ENCODE measurements at places on chromosomes 7 and 10.

- no peaks in the 10 kb centered on the region for H3K36me3 ChIP-seq
- DNase-seq = peak; percentile 43
- no peaks in the 10 kb centered on the region for H3K27me3 ChIP-seq
- no peak overlapping the region for H3K4me3 ChIP-seq
- H3K27ac ChIP-seq = no peak overlapping the region
- H3K4me1 ChIP-seq = peaks cover 15% of the 10 kb centered on the region
Observed at GRCh38 chr7:143393267-143394041, 12.3 kb downstream of the ZYX start.

DNA sequence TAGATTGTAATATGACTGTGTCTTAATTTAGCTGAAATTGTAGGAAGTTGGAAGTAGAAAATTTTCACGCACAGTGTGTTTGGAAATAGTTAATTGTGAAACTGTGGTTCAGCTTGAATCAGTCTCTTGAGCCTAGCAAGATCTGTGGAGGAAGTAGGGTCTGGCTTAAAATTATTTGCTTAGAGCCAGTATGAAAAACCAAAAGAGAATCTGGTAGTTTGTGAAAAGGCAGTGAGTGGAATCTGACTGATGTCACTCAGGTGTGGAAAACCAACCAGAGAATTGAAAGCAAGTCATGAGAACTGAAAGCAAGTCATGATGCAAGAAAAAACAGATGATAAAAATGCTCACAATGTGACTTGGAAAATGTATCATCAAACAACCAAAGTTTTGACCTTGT lies 11.5 kb downstream of the LIPJ start:
- no peaks in the 10 kb centered on the region for H3K4me1 ChIP-seq
- H3K4me3 ChIP-seq = no peak overlapping the region
- no peak overlapping the region for H3K27ac ChIP-seq
- H3K36me3 ChIP-seq = no peaks in the 10 kb centered on the region
- DNase-seq = no peak

DNA sequence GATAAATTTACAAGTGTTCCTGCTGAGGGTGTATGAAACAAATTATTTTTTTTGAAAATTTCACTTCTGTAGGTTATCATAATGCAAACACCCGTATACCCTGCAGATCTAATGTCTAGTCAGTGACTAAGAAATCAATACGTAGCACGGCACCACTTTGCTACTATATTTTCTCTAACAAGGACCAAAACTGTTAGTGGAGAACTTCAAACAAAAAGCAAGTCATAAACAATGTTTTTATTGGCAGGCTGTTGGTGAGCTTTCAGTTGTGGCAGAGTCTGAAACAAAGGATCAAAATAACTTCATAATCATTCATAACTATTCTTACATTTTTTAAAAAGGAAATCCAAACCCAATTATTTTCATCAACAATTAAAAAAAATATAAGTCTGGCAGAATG lies 11.8 kb downstream of the SEM1 start:
- H3K27me3 ChIP-seq = no peaks in the 10 kb centered on the region
- no peak overlapping the region for H3K27ac ChIP-seq
- H3K36me3 ChIP-seq = peaks cover 2% of the 10 kb centered on the region
- peaks cover 24% of the 10 kb centered on the region for H3K4me1 ChIP-seq

DNA sequence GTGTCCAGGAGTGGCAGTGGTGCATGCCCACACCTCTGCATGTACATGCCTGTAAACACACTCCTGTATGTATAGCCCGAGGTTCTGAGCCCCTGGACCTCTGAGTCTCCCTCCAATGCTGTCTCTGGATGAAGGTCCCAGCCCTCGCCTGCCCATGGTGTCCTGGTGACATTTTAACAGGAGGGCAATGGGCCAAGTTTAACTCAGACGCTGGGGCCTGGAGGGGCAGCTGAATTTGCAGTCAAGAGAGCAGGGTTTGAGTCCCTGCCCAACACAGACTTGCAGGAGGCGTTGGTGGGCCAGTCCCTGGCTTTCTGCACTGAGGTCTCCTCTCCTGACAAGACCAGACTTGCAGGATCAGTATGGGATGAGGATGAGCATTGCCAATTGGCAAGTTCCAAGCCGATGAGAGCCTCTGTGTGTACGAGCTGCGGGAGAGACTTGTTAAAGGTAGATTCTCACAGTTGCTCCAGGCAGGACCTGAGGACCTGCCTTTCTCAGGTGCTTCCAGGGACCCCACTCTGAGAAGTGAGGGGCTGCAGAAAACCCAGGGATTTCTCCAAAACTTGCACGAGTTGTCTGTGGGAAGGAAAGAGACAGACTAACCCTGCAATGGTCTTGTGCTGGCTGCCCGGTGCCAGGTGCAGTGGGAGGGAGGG lies 141.9 kb downstream of the ELFN1 start:
- DNase-seq = no peak
- no peak overlapping the region for H3K4me3 ChIP-seq
- no peak overlapping the region for H3K27ac ChIP-seq

DNA sequence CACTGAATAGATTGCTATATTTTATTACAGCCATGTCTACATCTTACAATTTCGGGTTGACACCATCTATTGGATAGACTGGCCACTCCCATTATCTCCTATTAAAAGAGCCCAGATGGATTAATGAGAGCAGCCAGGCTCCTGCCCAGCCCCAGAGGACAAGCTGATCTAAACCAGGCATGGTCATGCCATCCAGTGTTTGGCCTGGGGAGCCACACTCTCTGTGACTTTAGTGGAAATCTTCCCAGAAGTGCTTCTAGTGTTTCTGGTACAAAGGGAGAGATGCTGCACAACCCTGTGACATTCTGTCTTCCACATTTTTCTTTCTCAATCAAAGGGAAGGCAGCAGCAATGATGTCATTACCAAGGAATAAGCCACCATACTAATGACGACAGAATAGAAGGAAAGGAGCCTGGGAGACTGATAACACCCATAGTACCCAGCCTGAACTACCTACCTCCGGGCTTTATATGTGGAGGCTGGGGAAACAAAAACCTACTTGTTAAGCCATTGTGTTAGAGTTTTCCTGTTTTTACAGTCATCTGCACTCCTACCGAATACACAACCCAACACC lies 5.0 kb downstream of the NEBL start:
- H3K27ac ChIP-seq = no peak overlapping the region
- no peak overlapping the region for H3K4me3 ChIP-seq
- H3K4me1 ChIP-seq = no peaks in the 10 kb centered on the region
- no peak for DNase-seq

- H3K4me1 ChIP-seq = no peaks in the 10 kb centered on the region
- no peak overlapping the region for H3K27ac ChIP-seq
- no peak overlapping the region for H3K4me3 ChIP-seq
- no peaks in the 10 kb centered on the region for H3K27me3 ChIP-seq
- no peaks in the 10 kb centered on the region for H3K36me3 ChIP-seq
- DNase-seq = no peak
Observed at GRCh38 chr7:81031243-81031642, 112.4 kb upstream of the SEMA3C start.

DNA sequence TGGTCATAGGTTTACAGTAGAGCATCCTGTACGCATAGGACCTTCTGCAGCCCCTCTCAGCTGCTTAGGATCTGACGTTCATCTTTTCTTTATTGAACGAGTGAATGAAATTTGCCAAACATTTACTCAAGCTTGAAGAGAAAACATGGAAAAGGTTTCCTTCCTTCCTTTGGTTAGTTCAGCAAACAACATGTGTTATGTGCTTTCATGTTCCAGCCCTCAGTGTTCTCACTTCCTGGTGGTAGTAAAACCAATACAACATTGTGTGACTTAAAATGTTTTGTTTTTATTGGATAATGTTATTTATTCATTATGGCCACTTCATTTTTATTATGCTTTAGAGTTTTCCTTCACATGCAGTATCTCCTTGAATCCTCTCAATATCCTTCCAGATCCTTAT lies 1.4 kb upstream of the CDCA7L start:
- no peaks in the 10 kb centered on the region for H3K36me3 ChIP-seq
- no peak for DNase-seq
- no peaks in the 10 kb centered on the region for H3K27me3 ChIP-seq
- no peak overlapping the region for H3K27ac ChIP-seq
- no peak overlapping the region for H3K4me3 ChIP-seq

DNA sequence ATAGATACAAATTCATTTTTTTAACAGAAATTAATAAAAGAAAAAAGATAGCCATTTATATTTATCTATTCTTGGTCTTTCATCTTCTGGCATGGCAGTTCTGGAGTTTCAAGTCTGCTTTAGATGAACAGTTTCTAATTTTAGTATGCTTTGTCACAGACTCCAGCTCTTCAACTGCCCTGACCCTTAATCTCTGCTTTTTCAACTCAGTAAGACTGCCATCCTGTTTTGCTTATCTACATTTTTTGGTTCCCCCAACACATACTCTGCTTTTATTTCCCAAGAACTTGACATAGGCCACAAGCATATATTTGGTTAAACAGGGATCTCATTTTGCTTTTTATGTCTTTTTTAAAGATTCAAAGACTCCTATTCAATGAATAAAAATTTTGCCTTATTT lies 309.3 kb upstream of the KCND2 start:
- no peak overlapping the region for H3K4me3 ChIP-seq
- no peaks in the 10 kb centered on the region for H3K4me1 ChIP-seq
- no peaks in the 10 kb centered on the region for H3K36me3 ChIP-seq
- H3K27me3 ChIP-seq = no peaks in the 10 kb centered on the region
- no peak overlapping the region for H3K27ac ChIP-seq

- H3K4me3 ChIP-seq = no peak overlapping the region
- no peaks in the 10 kb centered on the region for H3K4me1 ChIP-seq
- H3K27ac ChIP-seq = no peak overlapping the region
Observed at GRCh38 chr10:31073996-31074721, 42.5 kb upstream of the ZNF438 start.

- H3K4me1 ChIP-seq = peaks cover 7% of the 10 kb centered on the region
- no peak overlapping the region for H3K27ac ChIP-seq
- H3K4me3 ChIP-seq = peak overlapping the region; percentile 26
- no peaks in the 10 kb centered on the region for H3K36me3 ChIP-seq
Observed at GRCh38 chr7:5594616-5595544, 171.2 kb upstream of the TNRC18 start.

- no peak overlapping the region for H3K4me3 ChIP-seq
- H3K27ac ChIP-seq = no peak overlapping the region
- H3K36me3 ChIP-seq = no peaks in the 10 kb centered on the region
- no peaks in the 10 kb centered on the region for H3K27me3 ChIP-seq
- DNase-seq = no peak
Observed at GRCh38 chr10:3179174-3179573, 6.6 kb upstream of the PITRM1 start.

DNA sequence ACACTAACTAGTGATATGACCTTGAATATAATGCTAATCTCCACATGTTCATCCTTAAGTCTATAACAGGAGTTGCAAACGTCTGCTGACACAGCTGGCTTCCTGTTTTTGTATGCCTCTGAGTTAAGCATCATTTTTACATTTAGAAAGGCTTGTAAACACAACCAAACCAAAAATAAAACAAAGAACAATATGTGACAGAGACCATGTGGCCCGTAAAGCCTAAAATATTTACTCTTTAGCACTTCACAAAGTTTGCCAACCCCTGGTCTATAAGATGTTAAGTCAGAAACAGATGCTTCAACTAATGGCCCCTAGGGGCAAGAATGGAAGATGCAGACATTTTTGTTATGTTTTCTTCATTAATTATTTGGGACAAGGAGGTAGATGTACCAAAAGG lies 109.3 kb downstream of the CPEB3 start:
- no peak overlapping the region for H3K4me3 ChIP-seq
- no peak for DNase-seq
- H3K27ac ChIP-seq = no peak overlapping the region

DNA sequence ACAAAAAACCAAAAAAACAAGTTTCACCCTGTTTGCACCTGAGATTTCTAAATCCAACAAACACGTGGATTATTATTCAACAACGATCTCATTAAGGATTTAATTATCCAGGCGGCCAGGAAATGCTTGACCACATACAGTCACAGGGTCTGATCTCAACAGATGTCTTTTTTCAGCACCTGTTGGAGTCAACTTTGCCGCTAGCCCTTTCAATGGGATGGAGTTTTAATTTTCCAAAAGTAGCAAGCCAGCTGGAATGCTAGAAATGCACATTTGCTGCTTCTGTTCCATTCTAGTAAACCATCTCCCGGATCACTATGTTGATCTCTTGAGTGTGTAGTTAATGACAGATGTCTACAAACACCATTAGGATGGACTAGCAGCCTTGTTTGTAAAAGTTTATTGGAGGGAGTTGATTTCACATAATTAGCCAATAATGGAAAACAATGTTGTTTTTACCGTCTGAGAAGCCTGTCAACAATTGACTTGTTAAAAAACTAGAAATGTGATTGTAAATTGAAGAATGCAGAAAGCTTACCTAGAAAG lies 64.2 kb upstream of the DKK1 start:
- H3K27me3 ChIP-seq = no peaks in the 10 kb centered on the region
- H3K27ac ChIP-seq = no peak overlapping the region
- no peaks in the 10 kb centered on the region for H3K4me1 ChIP-seq
- no peak overlapping the region for H3K4me3 ChIP-seq
- no peaks in the 10 kb centered on the region for H3K36me3 ChIP-seq

- H3K4me1 ChIP-seq = peaks cover 18% of the 10 kb centered on the region
- H3K27ac ChIP-seq = no peak overlapping the region
- no peak for DNase-seq
- H3K36me3 ChIP-seq = no peaks in the 10 kb centered on the region
Observed at GRCh38 chr7:104967595-104967994, 46.4 kb upstream of the KMT2E start.

GRCh38 chr10:8211631-8212030 lies 157.1 kb downstream of the GATA3 start:
- H3K4me3 ChIP-seq = no peak overlapping the region
- H3K27ac ChIP-seq = no peak overlapping the region
- no peaks in the 10 kb centered on the region for H3K4me1 ChIP-seq
- peaks cover 13% of the 10 kb centered on the region for H3K27me3 ChIP-seq

- no peak for DNase-seq
- H3K27me3 ChIP-seq = no peaks in the 10 kb centered on the region
- no peak overlapping the region for H3K4me3 ChIP-seq
- no peak overlapping the region for H3K27ac ChIP-seq
Observed at GRCh38 chr7:39127058-39127457, 149.3 kb downstream of the POU6F2 start.

GRCh38 chr7:50300336-50300735 lies 4.2 kb upstream of the IKZF1 start:
- no peak overlapping the region for H3K27ac ChIP-seq
- H3K4me3 ChIP-seq = no peak overlapping the region
- no peaks in the 10 kb centered on the region for H3K4me1 ChIP-seq
- peaks cover 15% of the 10 kb centered on the region for H3K27me3 ChIP-seq

DNA sequence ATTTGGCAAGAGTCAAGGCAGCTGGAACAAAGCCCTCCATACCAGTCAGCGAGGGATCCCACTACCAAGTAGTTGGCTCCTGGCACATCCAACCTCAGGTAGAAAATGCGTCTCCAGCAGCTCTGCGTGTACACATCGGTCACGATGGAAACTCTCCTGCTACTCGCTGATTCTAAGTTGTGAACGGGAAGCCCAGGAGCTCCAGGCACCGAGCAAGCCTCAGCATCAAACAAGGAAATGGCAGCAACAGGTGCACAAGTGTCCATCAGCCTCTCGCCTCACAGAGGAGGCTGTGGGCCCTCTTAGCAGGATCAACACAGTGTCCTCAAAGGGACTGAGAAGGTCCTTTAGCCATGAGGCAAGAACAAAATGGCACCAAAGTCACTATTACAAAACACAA lies 127.0 kb downstream of the TCERG1L start:
- no peak overlapping the region for H3K4me3 ChIP-seq
- no peak overlapping the region for H3K27ac ChIP-seq
- H3K27me3 ChIP-seq = no peaks in the 10 kb centered on the region
- peaks cover 3% of the 10 kb centered on the region for H3K4me1 ChIP-seq
- H3K36me3 ChIP-seq = no peaks in the 10 kb centered on the region

Data from pancreas (tissue), 10 donors.